GDM1 (cell line): ENCODE measurements at places on chromosomes 5 and 9.

- no peak for DNase-seq
Measured at GRCh38 chr9:112554516-112554915, 67.9 kb downstream of the KIAA1958 start.

- no peak for DNase-seq
Measured at GRCh38 chr5:103546858-103547257, 15.7 kb downstream of the NUDT12 start.

- no peak for DNase-seq
Measured at GRCh38 chr9:26058111-26058895, 380.1 kb upstream of the TUSC1 start.

- DNase-seq: no peak
Measured at GRCh38 chr5:171893290-171893886, 107.8 kb downstream of the SMIM23 start.

DNA sequence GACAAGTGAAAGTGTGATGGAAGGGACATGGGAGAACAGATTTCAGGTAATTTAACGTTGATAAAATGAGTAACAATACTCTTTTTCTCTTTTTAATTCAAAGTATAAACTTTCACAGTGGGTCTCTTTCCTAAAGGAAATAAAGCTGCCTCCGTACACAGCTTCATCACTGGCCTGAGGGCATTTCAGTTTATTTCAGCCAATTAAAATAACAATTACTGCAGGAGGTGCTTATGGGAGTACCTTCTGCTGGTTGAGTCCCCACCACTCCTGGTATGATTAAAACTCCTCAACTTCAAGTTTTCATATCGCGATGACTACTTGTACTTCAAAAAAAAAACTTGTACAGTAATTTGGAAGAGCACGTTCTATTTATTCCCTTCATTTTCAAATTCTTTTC, 1845.9 kb downstream of the MAT2B start:
- DNase-seq: no peak

DNA sequence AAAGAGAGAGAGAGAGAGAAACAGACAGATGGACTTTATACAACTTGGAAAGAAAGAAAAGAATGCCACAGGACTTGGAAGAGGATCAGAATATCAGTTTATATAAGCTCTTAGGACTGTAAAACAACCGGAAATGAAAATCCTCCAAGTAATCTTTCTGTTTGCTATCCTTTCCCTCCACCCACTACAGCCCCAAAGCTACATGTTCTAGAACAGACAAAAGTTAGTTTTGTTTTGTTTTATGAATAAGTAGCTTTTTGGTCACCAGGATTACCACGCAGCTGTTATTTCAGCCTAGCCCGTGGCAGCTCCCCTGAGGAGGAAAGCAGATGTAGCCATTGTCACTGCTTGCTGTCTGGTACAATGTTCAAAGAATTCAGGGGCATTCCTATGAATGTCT, 66.6 kb downstream of the SH3TC2 start:
- no peak for DNase-seq

DNA sequence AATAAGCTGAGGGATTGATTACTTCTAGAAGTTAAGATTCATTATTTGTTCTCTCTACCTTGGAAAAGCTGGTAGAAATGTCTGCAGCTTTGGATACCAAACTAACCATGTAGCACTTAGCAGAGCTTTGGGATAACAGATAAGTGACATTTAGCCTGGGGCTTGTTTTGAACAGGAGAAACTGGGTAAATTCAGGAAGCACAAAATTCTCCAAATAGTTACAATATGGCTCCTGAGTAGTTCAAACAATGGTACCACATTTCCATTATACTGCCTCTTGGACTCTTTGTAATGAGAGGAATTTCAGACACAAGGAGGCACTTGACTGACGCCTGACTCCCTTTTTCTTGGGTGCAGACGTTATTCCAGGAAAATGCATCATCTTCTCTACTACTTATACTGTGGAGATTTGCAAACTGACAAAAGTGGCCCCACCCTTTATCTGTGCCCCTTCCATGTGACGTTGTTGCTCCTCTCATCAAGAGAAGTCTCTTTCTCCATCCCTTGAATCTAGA, 22.5 kb downstream of the PRUNE2 start:
- no peak for DNase-seq

- no peak for DNase-seq
Measured at GRCh38 chr5:64451551-64451950, 54.3 kb upstream of the RGS7BP start.

DNA sequence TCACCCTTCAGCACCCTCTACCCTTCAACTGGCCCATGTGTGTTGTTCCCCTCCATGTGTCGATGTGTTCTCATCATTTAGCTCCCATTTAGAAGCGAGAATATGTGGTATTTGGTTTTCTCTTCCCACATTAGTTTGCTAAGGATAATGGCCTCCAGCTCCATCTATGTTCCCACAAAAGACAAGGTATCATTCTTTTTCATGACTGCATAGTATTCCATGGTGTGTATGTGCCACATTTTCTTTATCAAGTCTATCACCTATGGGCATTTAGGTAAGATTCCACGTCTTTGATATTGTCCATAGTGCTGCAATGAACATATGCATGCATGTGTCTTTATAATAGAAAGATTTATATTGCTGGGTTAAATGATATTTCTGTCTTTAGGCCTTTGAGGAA, 325.1 kb upstream of the ADAMTS16 start:
- DNase-seq: no peak

DNA sequence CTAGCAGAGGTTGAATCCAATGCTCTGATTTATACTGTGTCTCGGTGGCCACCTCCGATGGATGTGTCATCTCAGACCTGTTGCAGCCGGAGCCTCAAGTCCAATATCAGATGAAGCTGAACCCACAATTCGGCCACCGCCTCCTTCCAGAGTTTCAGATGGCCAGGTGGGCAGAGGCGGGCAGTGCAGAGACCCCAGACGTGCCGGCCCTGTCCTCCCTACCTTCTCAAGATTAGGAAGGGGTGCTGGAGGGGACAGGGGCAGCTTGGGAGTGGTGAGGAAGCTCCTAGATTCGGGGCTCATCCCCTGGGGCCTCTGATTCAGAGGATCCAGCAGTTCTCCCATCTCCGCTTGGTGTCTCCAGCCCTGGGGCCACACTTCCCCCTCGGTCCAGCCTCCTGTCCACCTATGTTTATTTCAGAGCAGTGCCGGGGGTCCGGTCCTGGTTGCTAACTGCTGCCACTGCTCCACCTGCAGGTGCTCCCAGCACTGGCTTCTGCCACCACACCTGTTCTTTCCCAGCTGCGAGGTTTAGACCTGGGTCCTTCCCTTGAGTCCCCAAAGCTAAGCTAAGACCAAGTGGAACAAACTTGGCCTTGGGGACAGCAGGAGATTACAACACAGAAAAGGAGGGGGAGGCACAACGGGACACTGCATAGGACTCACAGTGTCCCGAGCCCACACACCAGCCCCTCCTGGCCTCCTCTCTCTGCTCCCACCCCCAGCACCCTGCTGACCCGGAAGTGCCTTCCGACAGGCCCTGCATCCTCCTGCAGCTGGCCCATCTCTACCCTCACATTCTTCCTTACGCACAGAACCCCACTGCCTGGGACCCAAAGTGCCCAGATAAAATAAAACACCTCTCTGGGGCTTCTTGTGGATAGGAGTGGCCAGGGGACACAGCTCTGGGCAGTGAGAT, 81.6 kb downstream of the NTNG2 start:
- no peak for DNase-seq

DNA sequence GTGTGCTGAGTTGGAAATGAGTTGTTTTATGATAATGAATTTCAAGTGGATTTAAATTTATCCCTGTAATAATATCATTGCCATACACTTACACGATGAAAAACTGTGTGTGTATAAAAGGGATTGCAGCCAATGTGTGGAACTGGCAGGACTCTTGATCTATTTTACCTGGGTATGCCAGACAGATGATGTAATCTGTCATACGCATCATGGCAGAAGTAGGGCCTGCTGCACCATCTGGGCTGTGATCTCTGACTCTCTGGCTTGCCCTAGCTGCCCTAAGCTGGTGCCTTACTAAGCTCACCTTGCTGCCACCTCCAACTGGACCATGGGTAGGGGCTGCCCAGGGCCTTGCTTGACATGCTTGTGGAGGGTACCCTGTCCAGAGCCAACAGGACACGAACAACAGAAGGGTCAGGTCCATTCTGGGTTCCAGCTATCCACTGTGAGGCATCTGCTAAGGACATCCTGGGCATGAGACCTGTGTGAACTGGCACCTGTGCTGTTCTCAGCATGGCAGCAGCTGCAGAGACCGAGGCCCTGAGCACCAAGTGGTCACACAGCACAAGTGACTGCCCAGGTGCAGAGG, 184.2 kb downstream of the FSTL4 start:
- no peak for DNase-seq

- no peak for DNase-seq
Measured at GRCh38 chr5:132081458-132081857, 7.9 kb downstream of the CSF2 start.
